ENCODE measurements at places on chromosomes 16 and 17.

- DNase-seq: no peak
Observed at GRCh38 chr17:76917829-76918228, 49.6 kb downstream of the MGAT5B start.

DNA sequence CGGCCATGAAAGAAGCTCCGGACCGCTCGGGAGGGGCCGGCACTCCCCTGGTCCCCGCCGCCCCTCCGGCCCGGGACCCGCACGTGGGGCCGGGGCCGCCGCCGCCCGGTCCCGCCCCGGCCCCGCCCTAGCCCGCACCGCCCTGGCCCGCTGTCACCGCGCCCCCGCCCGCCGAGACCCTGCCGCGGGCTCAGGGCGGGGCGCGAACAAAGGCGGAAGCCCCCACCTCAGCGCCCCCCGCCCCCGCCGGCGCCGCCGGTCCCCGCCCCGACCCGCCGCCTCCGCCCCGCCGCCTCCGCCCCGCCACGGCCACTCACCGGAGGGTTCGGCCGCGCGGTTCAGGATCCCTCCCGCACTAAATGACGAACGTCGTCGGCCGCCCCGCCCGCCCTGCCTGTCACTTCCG is at the start of gene ARHGDIA:
ARHGDIA (minus strand) TSS at position 357 of the 406 bp plus-strand sequence. CDS start 1,407 bp downstream, outside the sequence.
- DNase-seq: no peak

- DNase-seq: no peak
Observed at GRCh38 chr16:13238182-13238581, 336.8 kb downstream of the SHISA9 start.

GRCh38 chr16:81842564-81843242 is 63.6 kb downstream of the PLCG2 start:
- DNase-seq: no peak

GRCh38 chr16:11556214-11556819 is 30.4 kb downstream of the LITAF start:
- no peak for DNase-seq

- no peak for DNase-seq
Observed at GRCh38 chr16:83312015-83312717, 495.6 kb upstream of the HSBP1 start.

DNA sequence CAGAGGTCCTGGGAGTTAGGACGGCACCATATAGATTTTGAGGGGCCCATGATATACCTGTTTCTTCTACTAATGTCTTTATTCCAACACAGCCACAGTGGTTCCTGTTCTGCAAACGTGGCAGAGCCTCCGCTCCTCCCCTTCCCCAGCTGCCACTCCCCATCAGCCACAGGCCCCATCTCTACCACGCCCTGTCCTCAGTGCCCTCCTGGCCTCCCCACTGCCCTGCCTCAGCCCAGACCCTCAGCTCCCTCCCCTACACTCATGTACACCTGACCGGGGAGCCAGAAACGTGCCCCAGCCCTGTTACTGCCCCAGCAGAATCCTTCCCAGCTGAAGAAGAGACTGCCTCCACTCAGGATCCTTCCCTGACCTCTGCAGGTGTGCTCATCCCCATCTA is 11.9 kb upstream of the RBFOX3 start:
- DNase-seq: no peak

DNA sequence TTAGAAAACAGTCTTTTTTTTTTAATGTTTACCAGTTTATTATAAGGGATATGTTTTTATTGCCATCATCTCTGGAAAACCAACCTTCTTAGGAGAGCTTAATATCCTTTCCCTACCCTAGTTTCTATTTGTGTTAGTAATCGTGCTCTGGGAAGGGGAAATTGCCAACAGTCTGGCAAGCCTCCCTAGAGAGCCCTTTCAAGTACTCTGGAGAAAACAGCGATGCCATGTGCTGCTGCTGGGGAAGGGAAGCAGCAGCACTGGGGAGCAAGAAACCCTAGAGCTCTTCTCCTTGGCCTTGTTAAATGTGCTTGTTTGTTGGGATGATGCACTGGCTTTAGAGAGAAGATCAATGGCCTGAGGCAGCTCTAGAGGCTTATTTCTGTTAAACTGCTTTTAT is 10.3 kb downstream of the RETREG3 start:
- DNase-seq: no peak

DNA sequence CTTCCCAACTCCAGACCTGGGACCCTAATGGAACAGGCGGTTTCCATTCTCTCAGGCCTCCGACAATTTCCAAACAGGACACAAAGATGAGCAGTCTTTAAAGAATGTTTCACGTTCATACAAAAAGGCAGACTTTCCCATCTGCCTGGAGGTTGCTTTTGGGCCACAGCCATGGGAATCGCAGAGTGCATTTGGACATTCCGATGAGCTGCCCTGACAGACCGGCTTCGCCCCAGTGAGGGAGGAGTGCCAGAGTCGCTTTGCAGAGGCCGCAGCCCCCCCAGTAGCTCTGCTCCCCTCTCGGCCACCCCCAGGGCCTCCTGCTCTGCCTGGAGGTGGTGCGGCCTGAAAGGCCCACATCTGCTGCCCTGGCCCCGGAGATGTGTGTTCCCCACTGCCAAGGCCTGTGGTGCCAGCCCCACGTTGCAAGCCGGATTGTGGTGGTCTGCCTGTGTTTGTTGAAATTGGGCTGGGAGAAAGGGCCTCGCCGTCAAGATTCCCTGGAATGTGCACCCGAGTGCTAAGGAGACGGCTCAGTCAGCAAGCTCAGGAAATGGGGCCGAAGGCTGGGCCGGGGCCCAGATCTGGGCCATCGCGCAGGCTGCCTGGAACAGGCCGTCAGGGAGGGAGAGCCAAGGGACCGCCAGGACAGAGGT is 89.8 kb downstream of the C16orf95 start:
- no peak for DNase-seq

GRCh38 chr16:68369697-68370580 is 59.1 kb downstream of the PRMT7 start:
- DNase-seq: no peak

GRCh38 chr16:79163691-79164387 is 436.7 kb downstream of the MAF start:
- no peak for DNase-seq
